ENCODE measurements at places on chromosomes 1 and 21. TPM values are rescaled to one million over a fixed set of nuclear protein-coding genes. Genes with fewer than 3 reads are reported as not detected.

DNA sequence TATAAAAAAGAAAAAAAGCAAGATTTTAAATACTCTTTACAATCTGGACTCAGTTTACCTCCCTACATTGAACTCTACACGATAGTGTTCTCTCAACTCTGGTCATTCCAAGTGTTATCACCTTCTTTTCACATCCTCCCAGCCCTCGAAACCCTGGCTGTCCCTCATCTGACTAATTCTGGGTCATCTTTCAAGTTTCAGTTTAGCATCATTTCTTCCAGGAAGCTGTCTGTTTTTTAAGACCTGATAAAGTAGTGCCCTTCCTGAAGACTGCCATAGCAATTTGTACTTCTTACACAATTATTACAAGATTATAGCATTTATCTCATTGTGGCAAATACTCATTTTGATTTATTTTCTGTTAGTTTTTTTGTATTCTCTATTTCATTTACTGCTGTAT, 1.2 kb downstream of the ALG14 start:
- DNase-seq, result no peak

DNA sequence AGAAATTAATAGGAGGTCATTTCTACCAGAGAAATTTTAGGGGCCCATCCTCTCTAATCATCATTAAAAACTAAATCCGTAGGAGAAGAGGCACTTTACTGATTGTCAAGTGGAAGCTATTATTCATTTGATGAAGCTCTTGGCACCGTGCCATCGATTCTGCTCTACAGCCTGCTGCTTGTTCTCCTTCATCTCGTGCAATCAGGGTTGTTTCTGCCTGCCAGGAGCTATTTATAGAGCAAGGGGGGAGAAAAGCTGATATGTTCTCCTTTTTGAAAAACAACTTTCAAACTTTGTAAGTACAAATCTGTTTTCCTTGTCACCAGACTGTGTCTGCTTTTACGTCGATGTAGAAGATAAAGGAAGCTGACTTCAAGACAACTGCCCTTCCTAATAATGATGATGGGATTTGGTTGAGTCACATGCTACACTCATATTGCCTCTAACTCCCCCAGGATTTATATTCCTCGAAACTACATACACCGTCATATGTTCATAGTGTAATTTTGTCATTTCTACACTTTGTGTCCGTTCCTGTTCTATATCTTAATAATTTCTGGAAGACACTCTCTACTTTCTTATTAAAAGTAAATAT, 169.6 kb upstream of the LHX8 start:
- DNase-seq, result no peak

GRCh38 chr1:30816211-30817076, 58.9 kb upstream of the LAPTM5 start:
- no peak for DNase-seq

DNA sequence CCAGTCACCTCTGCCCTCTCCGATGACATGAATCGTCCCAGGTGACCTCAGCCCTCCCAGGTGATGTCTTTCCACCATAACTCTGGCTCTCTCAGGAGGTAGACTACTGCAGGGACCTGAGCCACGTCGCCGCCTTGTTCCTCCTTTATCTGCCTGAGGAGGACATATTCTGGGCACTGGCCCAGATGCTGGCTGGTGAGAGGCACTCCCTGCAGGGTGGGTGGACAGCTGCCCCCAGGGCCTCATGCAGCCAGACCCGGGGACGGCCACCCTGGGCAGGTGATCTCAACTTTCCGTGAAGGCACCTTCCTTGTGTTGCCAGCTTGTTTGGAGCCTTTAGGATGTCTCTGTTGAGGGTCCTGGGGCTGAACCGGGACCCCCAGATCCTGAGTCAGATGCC, 13.9 kb upstream of the ZBTB17 start:
- DNase-seq, result no peak

DNA sequence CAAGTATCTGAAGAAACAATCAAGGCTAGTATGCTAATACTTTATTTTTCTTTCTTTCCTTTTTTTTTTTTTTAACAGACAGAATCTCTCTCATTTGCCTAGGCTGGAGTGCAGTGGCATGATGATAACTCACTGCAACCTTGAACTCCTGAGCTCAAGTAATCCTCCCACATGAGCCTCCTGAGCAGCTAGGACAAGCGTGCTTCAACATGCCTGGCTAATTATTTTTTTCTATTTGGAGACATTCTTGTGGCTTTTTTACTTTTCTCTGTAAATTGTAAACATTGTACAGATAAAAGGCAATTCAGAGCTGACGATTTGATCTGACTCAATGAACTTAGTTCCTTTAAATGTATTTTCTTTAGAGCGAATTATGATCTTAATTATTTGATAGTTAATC, 41.4 kb downstream of the CCDC18 start:
- no peak for DNase-seq

GRCh38 chr1:156892190-156893047, 1.1 kb upstream of the PEAR1 start:
- DNase-seq, result peak; percentile 98

Gene BMP8A
- total RNA-seq, result not detected

Gene HNRNPCL1
- total RNA-seq, result not detected

DNA sequence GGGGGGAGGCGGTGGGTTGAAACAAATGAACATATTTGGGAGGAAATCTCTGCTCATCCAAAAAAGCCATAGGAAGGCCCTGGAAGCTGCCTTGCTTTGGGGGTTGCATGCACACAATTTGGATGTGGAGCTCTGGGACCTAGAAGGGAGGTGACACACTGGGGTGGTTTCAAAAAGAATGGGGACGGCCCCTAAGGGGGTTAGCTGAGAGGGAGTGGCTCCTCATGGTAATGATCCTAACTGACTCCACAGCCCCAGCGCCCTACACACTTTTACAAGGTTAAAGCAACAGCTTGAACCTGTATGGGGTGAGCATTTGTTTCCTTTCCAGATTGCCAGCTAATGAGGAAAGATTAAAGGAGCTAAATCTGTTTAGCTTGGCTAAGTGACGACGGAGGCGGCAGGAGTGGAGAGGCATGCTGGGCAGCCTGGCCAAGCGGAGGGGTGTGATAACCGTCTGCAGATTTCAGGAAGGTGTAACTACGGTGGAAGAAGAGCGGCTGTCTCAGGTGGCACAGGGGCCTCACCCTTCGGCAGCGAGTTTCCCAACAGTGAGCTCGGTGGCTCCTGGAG, 107.3 kb downstream of the RNF220 start:
- no peak for DNase-seq

GRCh38 chr21:43312011-43312410, 114.9 kb downstream of the SIK1 start:
- DNase-seq, result no peak

- DNase-seq, result no peak
Observed at GRCh38 chr1:39026866-39027507, 837 bp downstream of the NDUFS5 start.

DNA sequence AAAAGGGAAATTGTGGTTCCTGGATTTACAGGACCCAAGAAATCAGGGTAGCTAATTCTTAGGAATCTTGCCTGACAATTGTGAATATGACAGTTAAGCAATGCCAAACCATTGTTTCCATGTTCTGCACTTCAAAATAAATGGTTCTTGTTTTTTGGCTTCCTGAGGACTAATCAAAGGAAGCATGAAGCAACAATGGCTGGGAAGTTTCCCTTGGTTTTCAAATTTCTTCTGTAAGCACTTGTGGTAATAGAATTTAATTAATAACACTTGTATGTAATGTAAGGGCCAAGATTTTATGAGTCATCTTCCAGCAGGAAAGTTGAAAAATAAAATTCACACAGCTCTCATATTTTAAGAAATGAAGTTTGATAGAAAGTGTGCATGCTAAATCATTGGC, 31.7 kb downstream of the JAM2 start:
- no peak for DNase-seq

DNA sequence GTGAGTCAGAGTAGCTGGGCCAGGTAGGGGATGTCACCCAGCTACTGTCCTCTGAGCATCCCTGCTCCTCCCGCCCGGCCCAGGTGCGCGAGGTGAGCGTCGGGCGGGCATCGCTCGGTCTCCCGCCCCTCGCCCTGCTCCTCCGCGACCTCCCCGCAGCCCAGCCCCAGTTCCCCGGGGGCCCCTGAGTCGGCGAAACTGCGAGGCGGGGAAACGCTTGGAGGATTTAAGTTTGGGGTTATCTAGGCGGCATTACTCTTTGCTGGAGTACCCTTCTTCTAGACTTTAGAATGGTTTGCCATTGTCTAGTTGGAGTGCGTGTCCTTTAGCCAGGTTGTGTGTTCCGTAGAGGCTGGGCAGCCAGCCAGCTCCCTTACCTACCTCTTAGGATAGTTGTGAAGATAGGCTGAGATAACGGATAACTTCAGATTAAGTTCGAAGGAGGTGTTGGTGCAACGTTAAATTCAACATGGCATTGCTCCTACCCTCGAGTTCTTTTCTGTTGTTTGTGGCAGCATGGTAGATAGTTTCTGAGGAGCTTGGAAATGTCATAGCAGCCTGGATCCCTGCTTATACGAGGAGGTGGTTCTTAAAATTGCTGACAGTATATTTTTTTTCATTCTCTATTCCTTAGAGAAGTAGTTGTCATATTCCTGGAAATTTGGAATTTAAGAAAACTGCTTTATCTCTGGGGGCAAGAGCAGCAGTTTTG, 697 bp downstream of the AGO3 start:
- peak; percentile 79 for DNase-seq

Gene LCE2A
- not detected for total RNA-seq

DNA sequence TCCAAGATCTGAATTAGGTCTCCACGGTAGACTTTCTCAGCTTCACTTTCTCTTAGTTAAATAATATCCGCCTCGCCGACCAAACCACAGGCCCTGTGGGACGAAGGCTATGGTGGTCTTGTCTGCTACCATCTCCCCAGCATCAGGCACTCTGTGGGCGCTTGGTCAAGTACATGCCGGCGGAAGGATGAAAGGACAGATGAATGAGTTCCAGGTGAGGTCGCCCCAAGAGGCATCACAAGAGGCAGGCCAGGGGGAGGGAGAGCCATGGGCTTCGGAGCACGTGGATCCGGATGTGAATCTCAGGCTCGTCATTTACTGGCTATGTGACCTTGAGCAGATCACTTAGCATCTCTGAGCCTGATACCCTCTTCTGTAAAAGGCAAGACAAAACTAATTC, 33.5 kb downstream of the ECE1 start:
- no peak for DNase-seq

GRCh38 chr1:212291505-212292134, 6.4 kb downstream of the PPP2R5A start:
- DNase-seq, result no peak

DNA sequence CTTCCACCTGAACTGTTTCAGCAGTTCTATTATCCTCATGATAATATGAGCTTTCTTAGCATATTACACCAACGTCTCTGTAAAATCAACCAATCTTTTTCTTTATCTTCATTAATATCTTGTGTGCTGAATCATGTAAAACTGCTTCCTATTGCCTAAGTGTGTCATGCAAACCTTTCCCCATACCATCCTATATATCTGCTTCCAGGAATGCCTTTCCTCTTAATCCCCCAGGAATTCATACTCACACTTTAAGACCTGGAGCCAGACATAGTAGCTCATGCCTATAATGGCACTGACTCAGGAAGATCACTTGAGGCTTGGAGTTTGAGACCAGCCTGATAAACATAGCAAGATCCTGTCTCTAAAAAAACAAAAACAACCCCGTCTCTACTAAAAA, 183.9 kb downstream of the NRIP1 start:
- no peak for DNase-seq

Gene HEYL
- 26.3 TPM for total RNA-seq

Measured in aorta (tissue), 5 donors.